Spinal cord (tissue), 10 donors: ENCODE measurements at places on chromosomes 6 and 20.

DNA sequence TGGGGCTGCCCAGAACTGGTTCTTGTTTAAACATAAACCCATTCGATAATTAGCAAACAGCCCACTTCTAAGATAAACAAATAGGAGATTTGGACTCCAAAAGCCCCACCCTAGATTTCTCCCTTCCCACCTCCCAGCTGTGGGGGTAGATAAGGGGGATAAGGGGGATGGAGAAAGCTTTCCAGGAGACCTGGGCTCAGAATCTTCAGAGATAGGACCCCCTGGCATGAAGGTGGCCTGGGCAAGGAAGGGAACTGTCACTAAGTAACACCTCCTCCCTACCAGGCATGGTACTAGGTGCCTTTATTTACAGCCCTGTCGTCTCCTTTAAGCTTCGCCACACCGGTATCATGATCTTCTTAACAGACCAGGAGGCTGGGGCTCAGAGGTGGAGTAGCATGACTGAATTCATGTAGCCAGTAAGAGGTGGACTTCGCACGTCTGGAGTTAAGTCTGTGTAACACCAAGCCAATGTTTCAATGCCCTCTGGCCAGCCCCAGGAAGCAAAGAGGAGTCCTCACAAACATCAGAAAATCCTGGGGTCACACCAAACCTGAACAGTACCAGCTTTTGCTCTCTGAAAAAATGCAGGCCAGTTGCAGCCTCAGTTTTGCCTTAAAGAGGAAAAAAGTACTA lies 4.6 kb downstream of the SDC4 start:
- no peak for DNase-seq

DNA sequence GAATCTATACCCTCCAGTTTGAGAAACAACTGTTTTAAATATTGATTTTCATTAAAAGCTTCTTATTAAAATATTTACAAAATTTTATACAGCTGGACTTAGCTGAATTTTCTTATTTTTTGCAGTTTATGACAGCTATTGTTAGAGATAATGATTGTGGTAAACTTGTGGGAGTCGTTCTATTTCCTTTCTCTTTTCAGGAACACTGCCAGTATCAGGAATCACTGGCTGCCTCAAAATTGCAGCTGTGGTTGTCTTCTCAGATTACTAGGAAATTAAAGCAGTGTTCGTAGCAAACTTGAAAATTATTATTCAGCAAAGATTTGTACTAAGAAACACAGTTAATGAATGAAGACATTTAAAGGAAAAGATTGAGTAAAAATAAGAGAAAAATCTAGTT lies 311.0 kb downstream of the CENPW start:
- DNase-seq: no peak

DNA sequence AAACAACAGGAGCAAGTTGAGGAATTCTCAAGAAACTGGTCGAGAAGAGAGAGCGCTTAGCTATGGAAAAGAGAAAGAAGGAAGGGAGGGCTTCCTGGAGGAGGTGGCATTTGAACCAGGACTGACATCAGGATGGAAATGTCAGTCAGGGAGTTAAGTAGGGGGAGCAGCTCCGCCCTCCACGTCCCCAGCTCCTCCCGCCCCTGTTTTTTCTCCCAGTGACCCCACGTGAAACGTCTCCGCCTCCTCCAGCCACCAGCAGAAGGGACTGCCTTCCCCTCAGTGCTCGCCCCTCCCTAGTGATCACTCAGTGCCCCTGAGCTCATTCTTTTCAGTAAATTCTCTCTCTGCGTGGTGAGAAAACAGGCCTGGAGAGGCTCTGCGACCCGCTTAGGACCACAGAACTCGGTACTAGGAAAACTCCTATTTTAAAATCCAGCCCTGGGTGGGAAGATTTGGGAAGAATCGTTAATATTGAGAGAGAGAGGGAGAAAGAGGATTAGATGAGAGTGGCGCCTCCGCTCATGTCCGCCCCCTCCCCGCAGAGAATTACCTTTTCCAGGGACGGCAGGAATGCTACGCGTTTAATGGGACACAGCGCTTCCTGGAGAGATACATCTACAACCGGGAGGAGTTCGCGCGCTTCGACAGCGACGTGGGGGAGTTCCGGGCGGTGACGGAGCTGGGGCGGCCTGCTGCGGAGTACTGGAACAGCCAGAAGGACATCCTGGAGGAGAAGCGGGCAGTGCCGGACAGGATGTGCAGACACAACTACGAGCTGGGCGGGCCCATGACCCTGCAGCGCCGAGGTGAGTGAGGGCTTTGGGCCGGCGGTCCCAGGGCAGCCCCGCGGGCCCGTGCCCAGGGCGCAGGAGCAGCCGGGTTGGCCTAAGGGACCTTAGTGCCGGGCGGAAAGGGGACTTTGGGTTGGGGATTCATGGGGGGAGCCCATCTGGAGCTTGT lies 4.6 kb downstream of the HLA-DPB1 start:
- DNase-seq: no peak

DNA sequence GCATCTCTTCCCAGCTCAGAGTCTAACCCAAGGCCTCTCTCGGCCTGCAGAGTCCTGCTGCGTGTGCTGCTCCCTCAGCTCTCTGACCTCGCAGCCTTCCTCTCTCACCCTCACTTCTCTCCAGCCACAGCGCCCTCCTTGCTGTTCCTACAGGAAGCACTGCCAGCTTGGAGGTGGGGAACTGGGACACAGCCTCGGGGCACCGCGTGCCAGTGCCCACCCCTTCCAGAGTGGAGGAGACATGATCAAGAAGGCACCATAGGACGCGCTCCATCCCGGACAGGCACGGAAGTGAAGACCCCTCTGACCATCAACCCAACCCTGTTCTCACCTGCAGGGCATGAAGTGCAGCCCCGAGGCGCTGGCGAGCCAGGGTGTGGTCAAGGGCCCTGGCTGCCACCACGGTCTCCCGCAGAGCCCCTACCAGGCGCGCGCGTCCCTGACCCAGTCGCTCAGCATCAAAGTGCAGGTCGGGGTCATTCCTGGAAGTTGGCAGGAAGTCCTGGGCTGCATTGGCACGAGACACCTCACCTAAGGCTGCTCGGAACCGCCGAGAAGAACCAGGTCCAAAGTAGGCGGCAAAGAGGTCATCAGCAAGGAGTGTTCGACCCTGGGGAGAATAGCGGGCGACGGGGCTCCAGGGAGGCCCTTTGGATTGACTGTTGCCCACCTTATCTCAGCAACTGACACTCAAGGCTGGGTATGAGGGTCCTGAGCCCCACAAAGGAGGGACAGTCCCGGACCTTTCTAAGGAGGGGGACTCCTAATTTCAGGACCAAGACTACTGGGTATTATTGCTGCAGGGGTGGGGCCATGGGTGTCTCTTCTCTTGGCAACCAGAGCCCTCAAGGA lies 1.3 kb downstream of the VWA7 start:
- no peak for DNase-seq

DNA sequence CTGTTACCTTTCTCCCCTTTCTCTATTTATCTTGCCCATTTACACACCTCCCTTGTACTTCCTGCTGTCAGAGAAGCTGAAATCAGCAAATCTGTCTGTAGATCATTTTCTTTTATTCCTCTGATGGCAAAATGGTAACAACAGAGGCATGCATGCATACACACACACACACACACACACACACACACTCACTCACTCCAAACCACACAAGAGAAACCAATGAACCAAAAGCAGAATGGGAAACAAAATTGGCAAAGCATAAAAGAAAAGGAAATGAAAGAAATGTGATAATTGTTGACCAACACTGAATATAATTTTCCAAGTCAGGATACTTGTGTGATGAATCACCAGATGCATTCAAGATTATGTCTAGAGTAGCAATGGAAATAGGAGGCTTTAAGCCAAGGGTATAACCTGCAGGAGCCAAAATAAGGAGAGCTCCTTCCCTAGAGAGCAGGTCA lies 172.4 kb downstream of the PLCB4 start:
- no peak for DNase-seq
